Muscle of arm (tissue), 14 donors: ENCODE measurements at places on chromosomes 3 and 15. TPM values are rescaled to one million over a fixed set of nuclear protein-coding genes. Genes with fewer than 3 reads are reported as not detected.

NR2E3 gene
- 8.3 TPM for polyA plus RNA-seq

LRRC2 gene
- polyA plus RNA-seq = 2.2 TPM

DNA sequence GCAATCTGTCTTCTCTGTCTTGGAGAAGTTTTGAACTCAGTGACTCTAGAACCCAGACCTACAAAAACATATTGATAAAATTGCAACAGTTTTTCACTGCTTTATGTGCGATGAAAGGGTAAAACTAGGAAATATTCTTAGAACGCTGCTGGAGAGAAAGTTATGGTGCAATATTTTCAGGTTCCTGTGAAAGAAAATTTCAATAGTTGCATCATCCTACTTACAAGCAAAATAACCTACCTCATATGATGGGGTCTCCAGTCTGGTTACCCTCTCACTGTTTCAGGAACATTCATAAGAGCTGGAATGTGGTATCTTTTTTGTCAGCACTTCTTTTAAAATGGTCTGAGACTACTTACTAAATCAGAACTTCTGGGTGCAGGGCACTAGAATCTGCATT, 27.1 kb downstream of the GATM start:
- DNase-seq = no peak

- no peak for DNase-seq
These were observed 44.6 kb upstream of the POU1F1 start for GRCh38 chr3:87320756-87321626.

MYH15 gene
- not detected for polyA plus RNA-seq

- no peak for DNase-seq
These were observed 29.6 kb upstream of the SNRPA1 start for GRCh38 chr15:101324524-101325177.

UNC13C gene
- polyA plus RNA-seq = 2.7 TPM

STAB1 gene
- 55.4 TPM for polyA plus RNA-seq

GRCh38 chr3:155585384-155585783, 159.5 kb downstream of the PLCH1 start:
- DNase-seq = no peak

DNA sequence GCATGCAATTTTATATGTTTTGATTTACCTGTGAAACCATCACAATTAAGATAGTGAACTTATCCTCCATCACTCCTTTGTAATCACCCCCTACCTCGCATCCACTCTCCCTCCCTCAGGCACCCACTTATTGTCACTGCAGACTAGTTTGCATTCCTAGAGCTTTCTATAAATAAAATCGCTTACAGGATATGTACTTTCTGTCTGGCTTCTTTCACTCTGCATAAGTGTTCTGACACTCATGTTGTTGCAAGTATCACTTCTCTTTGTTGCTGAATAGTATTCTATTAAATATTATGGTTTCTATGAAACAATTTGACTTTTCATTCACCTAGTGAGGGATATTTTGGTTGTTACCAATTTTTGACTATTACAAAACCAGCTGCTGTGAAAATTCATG, 139.3 kb downstream of the RSRC1 start:
- no peak for DNase-seq

- no peak for DNase-seq
These were observed 57.4 kb downstream of the ABHD5 start for GRCh38 chr3:43748179-43748578.

GRCh38 chr15:57619746-57620145, 28.0 kb downstream of the MYZAP start:
- no peak for DNase-seq

GRCh38 chr15:49918121-49918520, 200.9 kb downstream of the ATP8B4 start:
- no peak for DNase-seq

CRYGS gene
- 5.2 TPM for polyA plus RNA-seq

- DNase-seq = no peak
These were observed 264.8 kb upstream of the ZPLD1 start for GRCh38 chr3:102169915-102170479.
